ENCODE measurements at places on chromosomes 11 and 22. TPM values are rescaled to one million over a fixed set of nuclear protein-coding genes. Genes with fewer than 3 reads are reported as not detected.

GRCh38 chr11:73559743-73560142 lies 38.2 kb downstream of the FAM168A start:
- DNase-seq = no peak

DNA sequence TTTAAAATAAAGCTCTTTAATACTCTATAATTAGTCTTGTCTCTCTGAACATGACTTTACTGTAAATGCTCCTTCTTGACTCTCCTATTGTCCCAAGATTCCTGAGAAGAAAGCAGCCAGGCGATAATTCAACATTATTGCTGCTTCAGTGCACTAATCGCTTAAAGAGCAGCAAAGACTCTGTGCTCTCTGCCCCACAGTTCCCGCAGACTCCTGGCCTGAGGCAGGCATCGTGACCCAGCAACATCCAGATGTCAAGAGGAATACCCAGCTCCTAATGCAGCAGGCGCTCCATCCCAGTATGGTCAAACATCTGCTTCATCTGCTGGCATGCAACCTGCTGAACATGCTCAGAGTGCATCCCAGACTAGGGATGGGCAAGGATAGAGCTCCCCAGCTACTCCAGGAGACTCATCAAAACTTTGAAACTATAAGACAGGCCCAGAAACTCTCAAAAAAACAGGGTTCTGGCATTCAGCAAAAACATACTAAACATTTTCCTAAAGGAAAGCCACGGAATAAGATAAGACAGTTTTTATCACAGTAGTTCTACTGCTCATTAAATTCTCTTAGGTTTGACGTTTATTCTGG lies 270.0 kb downstream of the SOX6 start:
- no peak for DNase-seq

- DNase-seq = no peak
Measured at GRCh38 chr11:78961937-78962701, 387.5 kb upstream of the NARS2 start.

DNA sequence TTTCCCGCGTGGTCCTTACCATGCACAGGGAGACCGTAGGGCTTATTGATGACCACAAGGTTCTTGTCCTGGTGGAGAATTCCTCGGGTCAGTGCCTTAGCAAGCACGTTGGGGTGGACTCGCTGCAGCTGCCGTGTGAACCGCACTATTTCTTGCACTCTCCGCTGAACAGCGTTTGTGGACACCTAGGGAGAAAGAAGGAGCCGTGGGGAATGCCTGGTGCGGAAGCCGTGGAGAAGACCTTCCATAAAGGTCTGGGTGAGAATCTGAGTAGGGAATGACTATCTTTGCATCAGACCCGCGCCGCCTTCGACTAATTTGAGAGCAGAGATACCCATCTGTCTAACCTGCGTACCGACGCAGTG lies 597 bp downstream of the RPUSD4 start:
- DNase-seq = no peak

DNA sequence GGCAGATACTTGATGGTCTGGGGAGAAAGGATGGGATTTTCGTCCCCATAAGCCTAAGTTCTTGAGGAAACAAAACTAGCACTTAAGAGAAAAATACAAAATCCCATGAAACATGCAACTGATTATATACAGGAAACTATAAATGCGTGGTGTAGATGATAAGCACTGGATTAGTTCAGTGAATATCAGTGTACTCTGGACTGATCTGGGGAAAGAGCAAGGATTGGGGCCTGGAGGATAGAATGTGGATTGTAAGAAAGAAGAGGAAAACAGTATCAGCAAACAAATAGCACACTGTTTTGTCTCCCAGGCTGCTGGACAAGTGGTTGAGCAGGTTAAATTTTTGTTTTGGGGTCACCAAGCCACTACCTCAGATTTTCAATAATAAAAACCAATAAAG lies 49.8 kb downstream of the DCUN1D5 start:
- no peak for DNase-seq

DNA sequence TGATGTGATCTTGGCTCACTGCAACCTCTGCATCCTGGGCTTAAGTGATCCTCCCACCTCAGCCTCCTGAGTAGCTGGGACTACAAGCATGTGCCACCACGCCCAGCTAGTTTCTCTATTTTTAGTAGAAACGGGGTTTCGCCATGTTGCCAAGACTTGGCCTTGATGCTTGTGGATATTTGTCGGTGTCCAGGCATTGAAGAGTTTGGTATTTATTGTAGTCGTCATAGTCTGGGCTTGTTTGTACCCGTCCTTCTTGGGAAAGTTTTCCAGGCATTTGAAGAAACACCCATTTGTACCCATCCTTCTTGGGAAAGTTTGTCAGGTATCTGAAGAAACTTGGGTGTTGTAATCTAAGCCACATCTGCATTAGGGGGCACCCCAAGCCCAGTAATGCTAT lies 28.7 kb downstream of the FCHSD2 start:
- no peak for DNase-seq

DNA sequence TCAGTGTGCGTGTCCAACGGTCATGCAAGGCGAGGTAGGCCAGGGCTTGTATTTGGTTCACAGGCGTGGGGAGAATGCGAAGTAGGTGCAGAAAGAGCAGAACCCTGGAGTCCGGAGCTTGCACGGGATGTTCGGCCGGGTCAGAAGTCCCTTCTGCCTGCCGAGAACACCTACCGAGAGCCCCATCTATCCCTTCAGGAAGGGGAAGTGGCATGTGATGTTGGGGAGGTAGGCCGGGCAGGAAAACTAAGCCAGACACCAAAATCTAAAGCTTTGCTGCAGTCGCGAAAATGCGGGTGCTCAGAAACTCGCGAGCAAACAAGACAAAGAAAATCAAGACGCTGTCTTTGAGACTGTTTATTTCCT lies 435 bp upstream of the TAF6L start:
- no peak for DNase-seq

DNA sequence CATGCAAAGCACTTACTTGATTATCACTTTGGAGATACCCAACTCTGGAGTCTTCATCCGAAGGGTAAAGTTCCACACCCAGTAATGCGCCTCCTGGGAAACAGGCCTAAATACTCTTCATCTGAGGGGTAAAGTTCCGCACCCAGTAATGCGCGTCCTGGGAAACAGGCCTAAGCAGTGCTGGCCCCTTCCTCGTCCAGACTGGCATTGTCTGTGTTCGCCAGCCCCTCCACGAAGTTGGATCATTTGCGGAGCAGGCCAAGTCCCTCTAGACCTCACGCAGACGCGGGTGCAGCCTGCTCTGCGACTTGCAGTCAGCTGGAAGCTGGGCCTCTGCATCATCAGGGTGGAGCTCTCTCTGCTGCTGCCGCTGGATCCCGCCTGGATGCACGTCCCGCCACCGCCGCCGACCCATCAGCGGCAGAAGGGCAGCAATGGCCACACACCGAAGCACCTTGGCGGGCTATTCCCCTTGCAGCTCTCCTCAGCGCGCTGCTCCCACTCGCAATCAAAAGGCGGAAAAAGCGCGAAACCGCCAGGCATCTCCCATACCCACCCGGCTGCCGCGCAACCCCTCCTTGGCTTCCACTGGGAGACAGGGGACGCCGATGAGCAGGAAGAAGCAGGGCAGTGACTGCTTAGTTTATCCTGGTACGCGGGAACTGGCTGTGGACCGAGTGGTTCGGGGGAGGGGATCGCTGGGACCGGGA lies 34.1 kb upstream of the GLYATL1 start:
- no peak for DNase-seq

DNA sequence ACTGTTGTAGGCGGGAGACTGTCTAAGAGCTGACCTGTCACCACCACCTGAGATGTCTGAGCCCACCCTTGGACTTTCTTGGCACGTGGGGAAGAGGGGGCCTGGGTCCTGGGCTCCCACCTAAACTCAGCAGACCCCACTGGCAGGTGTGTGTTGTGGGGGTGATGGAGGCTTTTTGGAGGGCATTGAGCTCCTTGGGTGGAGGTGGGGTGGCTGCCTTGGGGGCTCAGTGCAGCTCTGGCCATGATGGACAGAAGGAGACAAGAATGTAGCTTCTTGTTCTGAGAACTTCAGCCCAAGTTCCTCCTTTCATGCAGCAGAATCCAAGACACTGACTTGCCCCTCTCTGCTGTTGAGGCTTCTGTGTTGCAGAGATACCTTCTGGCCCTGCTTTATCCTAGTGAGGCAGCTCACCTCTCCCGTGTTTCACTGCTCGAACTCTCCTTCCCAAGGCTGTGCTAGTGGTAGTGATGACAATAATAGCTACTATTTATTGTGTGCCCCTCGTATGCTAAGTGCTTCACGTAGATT lies 116.6 kb upstream of the OR4B1 start:
- no peak for DNase-seq

GRCh38 chr22:31055117-31055634 lies 25.9 kb upstream of the SMTN start:
- no peak for DNase-seq

GRCh38 chr22:31567196-31567595 lies 70.9 kb downstream of the SFI1 start:
- DNase-seq = no peak

DNA sequence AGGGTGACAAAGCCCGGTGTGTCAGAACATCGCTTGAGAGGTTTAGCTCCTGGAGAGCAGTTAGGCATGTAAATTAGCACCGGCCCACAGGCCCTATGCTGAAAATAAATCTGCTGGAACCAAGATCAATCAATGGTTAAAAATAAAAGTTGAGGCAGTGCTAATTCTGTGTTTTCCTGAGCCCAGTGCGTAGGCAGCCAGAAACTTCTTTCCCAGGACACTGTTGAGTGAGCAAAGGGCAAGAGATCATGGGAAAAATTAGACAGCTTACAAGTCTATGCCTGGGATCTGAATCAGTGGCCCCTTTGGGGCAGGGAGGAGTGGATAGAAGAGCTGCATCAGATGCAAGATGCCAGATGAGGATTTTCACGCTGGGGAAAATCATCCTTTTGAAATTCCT lies 539.2 kb downstream of the BUD13 start:
- no peak for DNase-seq

DNA sequence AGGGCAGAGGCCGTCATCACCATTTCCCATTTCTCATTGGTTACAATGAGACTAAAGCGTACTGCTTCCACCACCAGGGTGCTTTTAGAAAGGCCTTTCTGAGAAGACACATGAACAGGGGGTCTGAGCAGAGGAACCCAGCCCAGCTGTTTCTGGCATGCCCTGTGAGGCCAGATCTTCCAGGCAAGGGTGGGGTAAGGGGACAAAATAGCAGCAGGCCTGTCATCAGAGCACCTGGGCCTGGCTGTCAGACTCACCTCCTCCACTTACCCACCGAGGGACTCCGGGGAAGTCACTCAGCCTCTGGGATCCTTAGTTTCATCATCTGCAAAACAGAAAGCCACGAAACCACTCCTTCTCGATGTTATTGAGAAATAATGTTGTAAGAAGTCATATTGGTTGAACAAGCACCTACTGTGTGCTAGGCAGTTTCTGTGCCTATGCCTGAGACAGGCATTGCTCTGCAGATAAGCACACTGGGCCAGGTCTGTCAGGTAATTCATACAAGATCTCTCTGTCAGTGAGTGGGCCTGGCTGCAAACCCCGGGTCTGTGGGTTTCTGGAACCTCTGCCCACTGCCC lies 8.8 kb upstream of the WNT11 start:
- DNase-seq = no peak

DNA sequence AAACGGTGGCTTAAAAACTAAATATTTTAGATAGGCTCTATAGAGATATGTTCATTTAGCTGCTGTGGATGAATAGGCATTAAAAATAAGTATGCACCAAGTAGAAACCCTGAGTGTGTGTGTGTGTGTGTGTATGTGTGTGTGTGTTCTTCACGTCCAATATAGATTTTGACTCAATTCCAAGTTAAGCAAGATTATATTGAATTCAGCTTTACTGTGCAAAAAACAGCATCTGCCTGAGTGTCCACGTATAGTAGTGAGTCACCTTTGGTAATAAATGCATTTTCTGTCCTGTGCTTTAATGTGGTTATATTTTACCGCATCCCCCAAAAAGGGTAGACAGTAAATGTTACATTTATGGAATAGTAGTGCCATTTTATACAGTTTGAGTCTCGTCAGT lies 71.2 kb downstream of the PDHX start:
- DNase-seq = no peak

The E2F8 gene
- 28.2 TPM for total RNA-seq

The ARHGAP42 gene
- total RNA-seq = 0.24 TPM

The TP53AIP1 gene
- total RNA-seq = not detected

The GLB1L2 gene
- 8.9 TPM for total RNA-seq

The OR51E2 gene
- total RNA-seq = not detected

The ZFPL1 gene
- total RNA-seq = 31.9 TPM

The NEFH gene
- total RNA-seq = 8.4 TPM

The MMP26 gene
- not detected for total RNA-seq
